Amygdala (tissue), 56 donors: ENCODE measurements at places on chromosomes 3 and 15.

GRCh38 chr3:94716326-94717018 is 653.6 kb downstream of the NSUN3 start:
- DNase-seq: no peak

DNA sequence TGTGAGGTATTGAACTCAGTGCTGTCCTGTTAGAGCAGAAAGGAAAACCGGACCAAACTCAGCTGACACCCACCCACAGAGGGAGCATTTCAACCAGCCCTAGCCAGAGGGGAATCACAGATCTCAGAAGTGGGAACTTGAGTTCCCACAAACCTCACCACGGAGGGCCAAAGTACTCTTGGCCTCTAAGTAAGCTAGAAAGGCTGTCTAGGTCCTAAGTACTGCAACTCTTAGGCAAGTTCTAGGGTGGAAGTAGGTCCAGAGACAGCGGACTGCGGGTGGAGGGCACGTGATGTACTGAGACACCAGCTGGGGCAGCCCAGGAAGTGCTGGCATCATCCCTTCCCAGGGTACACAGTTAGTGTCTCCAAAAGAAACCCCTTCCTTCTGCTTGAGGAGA is 34.1 kb downstream of the EOMES start:
- DNase-seq: no peak

- DNase-seq: peak; percentile 42
Observed at GRCh38 chr3:42190701-42191442, 75.1 kb downstream of the CCK start.

DNA sequence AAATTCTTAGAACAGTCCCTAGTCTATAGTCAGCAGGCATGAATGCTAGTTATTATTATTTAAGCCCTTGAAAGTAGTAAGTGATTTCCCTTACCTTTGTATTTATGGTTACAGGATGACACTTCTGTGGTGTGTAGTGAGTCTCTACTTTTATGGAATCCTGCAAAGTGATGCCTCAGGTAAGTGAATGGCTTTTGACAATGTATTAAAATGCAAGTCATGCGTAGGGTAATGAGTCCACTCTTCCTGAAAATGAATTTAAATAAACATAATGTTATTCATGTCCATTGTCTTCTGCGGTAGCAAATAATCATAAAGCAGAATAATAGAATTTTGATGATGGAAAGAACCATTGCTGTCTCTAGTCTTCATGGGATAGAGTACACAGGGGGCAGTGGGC is 50.3 kb downstream of the IL1RAP start:
- no peak for DNase-seq

- no peak for DNase-seq
Observed at GRCh38 chr15:62482785-62483429, 317.8 kb upstream of the C2CD4B start.

DNA sequence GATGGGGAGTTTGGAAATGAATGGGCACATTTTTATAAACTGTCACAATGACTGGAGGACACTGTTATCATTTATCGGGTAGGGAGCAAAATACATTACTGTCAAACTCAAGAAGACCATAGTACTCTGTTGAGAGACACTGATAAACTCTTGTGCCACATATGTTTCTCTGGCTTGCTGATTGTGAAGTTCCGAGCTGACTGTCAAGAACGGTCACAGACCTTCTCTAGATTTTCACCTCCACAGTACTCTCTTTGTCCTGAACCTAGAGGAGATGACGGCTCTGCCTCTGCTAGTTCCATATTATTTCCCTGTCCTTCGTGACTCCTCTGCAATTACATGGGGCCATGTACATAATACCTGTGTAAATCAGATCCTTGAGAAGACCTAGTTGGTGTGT is 451.9 kb downstream of the LPP start:
- no peak for DNase-seq

GRCh38 chr3:23916152-23916885 is 471 bp downstream of the NKIRAS1 start:
- no peak for DNase-seq

- DNase-seq: no peak
Observed at GRCh38 chr3:186411994-186412393, 50.0 kb upstream of the DGKG start.

DNA sequence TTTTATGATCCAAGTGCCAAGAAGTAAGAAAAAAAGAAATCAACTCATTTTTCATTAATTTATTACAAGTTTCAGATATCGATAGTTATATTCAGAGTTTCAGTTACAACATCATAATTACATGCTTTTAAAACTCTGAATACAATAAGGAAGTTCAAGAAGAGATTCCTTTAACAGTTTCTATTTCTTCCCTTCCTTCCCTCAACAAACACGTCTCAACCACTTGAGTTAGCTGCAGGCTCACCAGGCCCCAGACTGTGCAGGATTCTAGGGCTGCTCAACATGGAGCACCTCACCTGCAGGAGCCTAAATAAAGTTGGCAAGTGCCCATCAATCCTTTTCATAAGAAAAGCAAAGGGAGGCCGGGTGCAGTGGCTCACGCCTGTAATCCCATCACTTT is 79.2 kb upstream of the FNDC3B start:
- no peak for DNase-seq

- no peak for DNase-seq
Observed at GRCh38 chr3:38992117-38992760, 59.5 kb downstream of the SCN11A start.

GRCh38 chr15:91118817-91119590 is 18.9 kb downstream of the SV2B start:
- no peak for DNase-seq

GRCh38 chr15:95304151-95304946 is 1026.2 kb upstream of the NR2F2 start:
- no peak for DNase-seq

GRCh38 chr3:155908086-155908485 is 37.6 kb downstream of the GMPS start:
- DNase-seq: no peak

DNA sequence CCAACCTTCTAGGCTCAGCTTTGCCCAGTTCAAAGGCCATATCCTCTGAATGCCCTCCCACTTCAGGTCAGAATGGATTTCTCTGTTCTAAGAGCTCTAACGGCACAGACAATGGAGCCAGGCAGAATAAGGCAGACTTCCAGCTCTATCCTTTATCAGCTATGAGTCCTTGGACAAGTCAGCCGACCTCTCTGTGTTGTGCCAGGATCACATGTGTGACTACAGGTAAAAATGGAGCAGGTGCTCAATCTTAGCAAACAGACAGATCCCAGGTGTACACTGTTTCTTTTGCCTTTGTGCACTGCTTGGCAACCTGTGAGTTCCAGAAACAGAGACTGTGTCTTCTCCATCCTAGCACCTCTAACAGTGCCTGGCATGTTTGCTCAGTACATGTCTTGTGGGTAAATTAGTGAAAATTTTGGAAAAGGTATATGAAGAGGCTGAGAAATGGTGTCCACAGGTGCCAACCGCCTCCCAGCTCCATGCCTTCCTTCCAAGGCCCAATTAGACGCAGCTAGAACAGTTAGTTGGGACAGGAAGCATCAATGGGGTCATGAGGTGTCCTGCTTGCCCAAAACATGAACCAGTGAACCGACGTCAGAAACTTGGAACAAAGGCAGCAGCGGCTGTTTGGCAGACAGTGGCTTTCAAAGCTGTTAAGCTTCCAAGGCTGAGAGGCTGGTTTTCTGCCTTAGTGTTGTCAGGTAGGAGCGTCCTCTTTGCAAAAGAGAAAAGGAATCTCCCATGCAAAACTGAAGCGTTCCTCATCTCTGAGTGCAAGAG is 28.7 kb downstream of the TLE3 start:
- DNase-seq: peak; percentile 15

GRCh38 chr3:11362600-11362999 is 90.4 kb downstream of the ATG7 start:
- no peak for DNase-seq

- DNase-seq: no peak
Observed at GRCh38 chr15:73897441-73898261, 24.3 kb downstream of the TBC1D21 start.

DNA sequence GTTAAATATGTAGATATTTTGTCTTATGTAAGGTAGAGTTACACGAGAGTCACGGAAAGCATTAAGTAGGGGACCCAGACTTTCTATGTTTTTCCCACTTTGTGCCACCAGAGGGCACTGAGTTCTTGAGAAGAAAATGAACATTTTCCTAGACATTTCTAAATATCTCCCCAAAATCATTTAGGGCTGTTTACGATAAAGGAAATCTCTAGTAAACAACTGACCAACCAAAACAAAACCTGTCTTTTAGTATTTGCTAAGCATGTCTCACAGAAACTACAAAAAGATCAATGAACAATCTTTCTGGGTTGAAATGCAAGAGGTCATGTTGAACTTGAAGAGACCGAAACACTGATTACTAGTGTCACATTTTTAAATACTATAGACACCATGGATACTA is 16.1 kb downstream of the POU1F1 start:
- peak; percentile 2 for DNase-seq

GRCh38 chr15:79221696-79222095 is 60.8 kb upstream of the ANKRD34C start:
- no peak for DNase-seq

- no peak for DNase-seq
Observed at GRCh38 chr15:76200083-76200465, 111.2 kb downstream of the ETFA start.

- no peak for DNase-seq
Observed at GRCh38 chr3:152459118-152459515, 190.4 kb downstream of the MBNL1 start.

GRCh38 chr3:128149650-128150049 is 3.6 kb upstream of the EEFSEC start:
- no peak for DNase-seq

DNA sequence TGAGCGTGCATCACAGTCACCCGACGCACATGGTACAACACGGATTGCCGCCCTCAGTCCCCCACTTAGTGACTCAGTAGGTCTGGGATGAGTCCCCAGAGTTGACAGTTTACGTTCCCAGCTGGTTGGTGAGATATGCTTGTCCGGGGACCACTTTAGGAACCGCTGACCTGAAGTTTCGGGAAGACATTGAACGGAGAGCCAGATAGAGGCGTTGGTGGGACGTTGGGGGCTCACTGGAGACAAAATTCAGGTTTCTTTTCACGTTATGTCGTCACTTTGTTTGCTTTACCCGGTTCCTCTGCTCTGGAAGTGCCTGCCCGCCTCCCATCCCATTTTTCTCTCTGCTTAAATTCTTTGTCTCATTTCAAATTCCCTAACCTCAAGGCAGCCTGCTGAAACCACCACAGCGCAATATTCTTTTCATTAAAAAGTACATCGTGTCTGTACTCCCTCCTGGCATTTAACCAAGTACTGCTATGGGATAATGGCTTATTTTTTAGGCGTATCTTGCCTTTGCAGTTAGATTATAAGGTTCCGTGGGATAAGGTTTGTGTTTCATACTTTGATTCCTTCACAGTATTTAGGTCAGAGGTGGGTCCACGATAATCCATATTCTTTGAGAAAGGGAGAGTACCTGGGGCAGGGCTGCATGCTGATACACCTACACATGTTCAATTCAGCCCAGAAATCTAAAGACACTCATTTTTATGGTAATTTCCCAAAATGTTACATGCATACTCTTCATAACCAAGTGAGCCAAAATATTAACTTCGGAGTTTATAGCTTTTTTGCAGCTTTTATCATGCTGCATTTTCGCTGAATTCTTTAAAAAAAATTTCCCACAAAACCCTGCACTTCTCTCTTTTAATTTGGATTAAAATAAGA is 921 bp downstream of the LMLN start:
- DNase-seq: no peak

GRCh38 chr15:55661428-55661827 is 73.3 kb upstream of the PYGO1 start:
- DNase-seq: no peak

DNA sequence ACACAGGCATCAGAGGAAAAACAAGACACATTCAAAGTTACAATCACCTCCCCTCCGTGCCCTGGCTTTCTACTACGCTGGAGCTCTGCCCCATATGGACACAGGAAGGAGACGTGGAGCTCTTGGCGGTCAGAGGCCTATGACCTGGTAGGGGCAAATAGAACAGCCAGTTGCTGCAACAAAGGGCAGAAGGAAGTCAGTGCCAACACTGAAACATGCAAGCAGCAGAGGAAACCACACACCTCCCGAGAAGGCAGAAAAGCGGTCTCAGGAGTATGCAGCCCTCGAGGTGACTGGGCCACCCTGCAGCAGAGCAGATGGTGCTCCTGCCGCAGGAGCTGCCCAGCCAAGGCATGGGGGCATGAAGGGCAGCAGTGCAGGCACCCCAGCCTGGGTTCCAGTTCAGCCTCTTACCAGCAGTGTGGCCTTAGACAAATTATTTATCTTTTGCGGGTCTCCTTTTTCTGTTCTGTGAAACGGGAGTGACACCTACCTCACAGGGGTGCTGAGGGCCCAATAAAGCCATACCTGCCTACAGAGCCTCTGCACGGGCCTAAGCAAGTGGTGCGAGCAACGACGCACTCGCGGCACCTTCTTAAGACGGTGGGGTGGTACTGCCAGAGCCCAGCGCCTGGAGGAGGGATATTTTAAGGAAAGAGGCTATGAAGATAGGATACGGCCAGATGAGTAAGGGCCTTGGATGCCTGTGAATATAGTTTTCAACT is 8.6 kb downstream of the ZXDC start:
- DNase-seq: no peak

DNA sequence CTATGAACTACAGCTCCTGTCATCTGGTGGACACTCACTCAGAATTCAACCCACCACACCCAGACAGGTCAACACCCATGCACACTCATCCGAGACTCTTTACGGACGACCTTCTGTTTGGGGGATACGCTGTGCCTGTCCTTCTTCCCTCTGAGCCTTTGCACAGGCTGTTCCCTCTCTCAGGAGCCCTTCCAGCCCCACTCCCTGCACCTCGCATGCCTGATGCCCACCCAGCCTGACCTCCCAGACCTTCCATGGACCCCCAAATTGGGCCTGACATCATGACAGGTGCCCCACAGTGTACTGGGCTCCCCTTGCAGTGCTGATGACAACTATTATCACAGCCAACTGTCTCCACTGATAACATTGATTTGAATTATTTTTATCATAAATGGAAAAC is 135.8 kb downstream of the NSMCE3 start:
- no peak for DNase-seq

- no peak for DNase-seq
Observed at GRCh38 chr3:151347432-151347831, 18.1 kb upstream of the P2RY13 start.

DNA sequence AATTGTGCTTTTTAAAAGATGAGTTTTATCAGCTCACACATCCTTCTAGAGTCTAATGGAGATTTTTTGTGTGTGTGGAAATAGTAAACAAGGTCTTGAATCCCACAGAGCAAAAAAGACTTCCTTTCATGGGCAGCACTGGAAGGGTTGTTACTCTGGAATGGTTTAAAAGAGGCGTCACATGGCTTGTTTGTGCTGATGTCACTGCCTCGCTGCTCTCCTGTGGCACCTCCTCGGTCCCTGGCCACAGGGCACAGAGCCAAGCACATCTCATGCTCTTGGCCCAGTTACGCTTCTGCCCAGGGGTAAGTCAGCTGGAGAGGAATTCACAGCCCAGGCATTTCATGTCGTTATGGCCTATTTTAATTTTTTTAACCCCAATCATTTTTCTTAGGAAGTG is 53.2 kb downstream of the PGPEP1L start:
- peak; percentile 67 for DNase-seq

- DNase-seq: peak; percentile 66
Observed at GRCh38 chr15:88954431-88955277, 41.5 kb upstream of the MFGE8 start.
